ENCODE measurements at places on chromosomes 1 and 21.

- DNase-seq: no peak
These were observed 7.8 kb downstream of the SLC41A1 start for GRCh38 chr1:205805082-205805711.

DNA sequence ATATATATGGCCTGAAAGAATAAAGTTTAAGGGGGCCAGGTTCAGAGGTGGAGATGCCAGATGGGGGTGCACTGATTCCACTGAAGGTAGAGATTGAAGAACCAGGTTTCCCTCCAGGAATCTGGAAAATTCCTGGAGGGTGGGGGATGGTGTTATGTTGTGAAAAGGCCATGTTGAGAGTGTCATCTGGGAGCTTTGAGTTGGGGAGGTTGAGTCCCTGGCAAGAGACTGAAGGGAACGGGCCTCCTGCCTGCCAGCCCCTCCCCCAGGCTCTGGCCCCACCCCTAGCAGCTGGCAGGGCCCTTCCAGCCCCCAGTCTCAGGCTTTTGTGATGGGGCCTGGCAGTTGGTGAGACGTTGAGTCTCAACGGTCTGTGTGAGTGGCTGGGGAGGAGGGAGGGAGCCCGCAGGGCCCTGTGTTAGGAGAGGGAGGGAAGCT lies 4.1 kb downstream of the PTPRU start:
- DNase-seq: no peak

DNA sequence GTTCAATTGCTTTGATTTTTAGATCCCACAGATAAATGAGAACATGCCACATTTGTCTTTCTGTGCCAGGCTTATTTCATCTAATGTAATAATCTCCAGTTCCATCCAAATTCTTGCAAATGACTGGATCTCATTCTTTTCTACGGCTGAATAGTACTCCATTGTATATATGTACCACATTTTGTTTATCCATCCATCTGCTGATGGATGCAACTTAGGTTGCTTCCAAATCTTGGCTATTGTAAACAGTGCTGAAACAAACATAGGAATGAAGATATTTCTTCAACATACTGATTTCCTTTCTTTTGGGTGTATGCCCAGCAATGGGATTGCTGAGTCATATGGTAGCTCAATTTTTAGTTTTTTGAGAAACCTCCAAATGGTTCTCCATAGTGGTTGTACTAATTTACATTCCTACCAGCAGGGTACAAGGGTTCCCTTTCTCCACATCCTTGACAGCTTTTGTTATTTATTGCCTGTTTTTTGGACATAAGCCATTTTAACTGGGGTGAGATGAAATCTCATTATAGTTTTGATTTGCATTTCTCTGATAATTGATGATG lies 344.4 kb downstream of the KCTD3 start:
- no peak for DNase-seq

DNA sequence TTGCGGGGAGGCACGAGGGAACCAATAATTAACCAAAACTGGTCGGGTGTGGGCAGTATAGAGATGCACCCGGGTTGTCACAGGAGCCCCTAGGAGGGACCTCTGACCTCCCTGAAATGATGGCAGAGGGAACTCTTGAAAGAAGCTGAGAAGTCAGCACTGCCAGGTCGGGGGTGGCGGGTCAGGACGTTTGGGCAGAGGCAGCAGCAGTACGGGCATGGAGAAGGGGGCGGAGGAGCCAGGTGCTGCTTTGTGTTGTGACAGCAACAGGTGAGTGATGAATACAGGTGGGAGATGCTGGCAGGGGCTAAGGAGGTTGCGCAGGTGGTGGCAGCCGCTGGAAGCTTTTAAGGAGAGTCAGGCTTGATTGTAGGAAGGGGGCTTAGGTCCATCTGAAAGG lies 11.7 kb downstream of the TNFRSF1B start:
- DNase-seq: no peak

- no peak for DNase-seq
These were observed 27.7 kb downstream of the MX1 start for GRCh38 chr21:41453761-41454160.

DNA sequence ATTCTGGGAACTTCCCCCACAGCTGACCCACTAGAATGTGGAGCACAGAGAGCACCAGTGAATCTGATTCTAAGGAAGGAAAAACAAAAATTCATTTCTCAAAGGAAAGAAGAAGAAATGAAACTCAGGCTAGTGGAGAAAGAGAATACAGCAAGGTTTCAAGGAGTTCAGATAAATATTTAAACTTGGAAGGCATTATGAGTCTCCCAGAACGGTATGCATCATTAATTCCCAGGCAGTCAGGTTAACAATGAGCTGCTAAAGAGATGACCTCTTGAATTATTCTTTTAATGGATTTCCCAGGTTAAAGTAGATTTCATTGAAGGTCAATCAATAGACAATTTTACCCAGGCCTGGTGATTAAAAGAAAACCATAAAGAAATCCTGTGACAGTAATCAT lies 103.6 kb upstream of the KAZN start:
- no peak for DNase-seq

- DNase-seq: no peak
These were observed 15.3 kb downstream of the PABPC4 start for GRCh38 chr1:39561279-39561678.

DNA sequence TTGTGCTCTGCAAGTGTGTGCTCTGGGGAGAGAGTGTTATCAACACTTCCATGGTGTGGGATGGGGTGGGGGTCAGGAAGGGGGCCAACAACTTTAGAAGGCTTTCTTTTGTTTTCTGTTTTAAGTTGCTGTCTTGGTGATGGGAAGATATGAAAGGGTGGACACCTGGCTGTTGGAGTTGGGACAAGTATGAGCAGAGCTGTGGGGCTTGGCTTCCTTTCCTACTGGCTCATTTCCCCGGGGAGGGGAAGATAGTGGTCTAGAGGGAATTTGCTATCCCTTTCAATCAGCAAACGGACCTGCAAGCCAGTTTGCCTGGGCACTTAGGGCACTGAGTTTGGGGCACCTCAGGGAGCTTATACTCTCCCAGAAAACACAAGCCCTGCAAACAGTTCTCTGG lies 19.2 kb downstream of the IER5 start:
- DNase-seq: no peak

GRCh38 chr1:35717911-35718476 lies 690 bp downstream of the C1orf216 start:
- no peak for DNase-seq

- DNase-seq: no peak
These were observed 77.8 kb downstream of the HSF2BP start for GRCh38 chr21:43581453-43581852.

DNA sequence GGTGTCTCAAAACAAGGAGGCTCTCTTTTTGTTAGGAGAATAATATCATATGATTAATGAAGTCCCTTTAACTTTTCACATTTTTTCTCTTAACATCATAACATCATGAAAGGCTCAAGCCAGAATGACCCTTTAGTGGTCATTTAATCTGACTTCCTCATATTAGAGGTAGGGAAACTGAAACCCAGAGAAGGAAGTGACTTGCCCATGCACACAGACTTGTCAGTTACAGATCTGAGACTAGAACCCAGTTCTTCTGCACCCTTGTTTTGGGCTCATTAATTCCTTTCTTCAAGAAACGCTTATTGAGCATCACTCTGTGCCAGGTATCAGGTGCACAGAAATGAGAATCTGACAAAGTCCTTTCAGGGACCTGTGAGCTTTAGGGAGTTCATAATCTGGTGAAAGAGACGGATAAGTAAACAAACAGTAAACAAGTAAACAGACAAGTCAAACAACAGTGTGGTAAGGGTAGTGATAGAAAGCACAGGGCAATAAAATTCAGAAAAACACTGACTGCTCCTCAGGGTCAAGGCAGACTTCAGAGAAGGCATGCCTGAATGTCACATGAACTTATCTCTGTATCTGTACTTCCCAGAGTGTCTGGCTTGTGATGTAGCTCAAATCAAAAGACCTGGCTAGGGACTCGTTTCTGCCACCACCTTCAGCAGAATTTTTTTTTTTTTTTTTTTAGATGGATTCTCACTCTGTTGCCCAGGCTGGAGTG lies 38.3 kb upstream of the OSBPL9 start:
- no peak for DNase-seq

GRCh38 chr1:240343966-240344365 lies 252.3 kb downstream of the FMN2 start:
- no peak for DNase-seq

DNA sequence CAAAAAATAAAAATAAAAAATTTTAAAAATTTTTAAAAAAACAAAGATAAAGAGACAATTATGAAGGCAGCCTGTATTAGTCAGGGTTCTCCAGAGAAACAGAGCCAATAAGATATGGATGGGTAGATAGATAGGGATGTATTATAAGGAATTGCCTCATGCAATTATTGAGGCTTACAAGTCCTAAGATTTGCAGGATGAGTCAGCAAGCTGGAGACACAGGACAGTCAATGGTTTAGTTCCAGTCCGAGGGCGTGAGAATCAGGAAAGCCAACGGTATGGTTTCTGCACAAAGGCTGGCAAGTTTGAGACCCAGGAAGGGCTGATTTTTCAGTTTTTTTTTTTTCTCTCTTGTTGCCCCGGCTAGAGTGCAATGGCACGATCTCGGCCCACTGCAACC lies 24.1 kb upstream of the EIF4G3 start:
- DNase-seq: no peak

- DNase-seq: no peak
These were observed 152.7 kb downstream of the CASZ1 start for GRCh38 chr1:10643607-10644306.

DNA sequence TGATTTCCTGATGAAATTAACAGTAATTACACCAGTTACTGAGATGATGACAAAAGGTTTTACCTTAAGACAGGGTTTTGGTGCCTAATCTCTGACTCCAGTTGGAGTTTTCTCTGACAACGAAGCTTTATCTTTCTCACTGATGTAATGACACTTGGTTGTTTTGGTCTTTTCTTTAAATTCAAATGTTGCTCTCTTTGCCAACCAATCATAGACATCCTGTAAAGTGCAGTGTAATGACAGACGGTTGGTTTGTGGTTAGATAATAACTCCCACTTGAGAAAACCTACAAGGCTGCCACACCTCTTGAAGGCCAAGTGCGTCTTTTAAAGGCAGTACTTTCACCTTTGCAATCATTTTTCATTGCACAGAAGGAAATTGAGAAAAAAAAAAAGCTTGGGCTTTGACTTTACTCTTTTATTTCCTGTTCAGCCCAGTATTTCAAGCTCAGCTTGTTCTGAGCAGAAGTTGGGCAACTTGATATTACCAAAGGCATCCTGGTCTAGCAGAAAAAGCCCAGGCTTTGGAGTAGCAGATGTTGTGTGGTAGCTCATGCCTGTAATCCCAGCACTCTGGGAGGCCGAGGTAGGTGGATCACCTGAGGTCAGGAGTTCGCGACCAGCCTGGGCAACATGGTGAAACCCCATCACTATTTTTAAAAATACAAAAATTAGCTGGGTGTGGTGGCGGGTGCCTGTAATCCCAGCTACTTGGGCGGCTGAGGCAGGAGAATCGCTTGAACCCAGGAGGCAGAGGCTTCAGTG lies 14.9 kb downstream of the PDIK1L start:
- DNase-seq: peak; percentile 29

DNA sequence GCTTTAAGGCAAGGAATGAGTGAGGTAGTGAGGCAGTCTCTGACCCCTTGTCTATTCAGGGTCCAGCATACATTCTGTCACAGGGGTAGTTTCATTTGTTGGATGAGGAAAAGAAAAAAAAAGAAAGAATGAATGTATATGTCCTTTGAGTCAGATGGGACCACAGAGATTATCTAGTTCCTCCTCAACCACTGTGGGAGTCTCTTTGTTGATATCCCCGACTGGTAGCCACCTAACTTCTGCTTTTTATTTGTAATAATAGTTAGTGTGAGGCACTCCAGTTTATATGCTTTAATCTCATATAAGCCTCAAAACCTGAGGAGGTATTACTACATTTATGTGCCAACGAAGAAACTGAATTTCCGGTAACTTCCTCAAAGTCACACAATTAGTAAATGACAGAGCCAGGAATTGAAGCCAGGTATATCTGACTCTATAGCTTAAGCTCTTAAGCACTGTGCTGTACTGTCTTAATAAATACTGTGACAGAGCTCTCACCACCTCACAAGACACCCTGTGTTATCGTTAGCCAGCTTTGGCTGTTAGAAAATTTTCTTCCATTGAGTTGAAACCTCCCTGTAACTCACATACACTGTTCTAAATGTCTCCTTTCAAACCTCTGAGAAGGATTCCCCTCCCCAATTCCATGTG lies 82.2 kb downstream of the MDM4 start:
- no peak for DNase-seq

GRCh38 chr1:67735806-67736627 lies 51.0 kb downstream of the GADD45A start:
- peak; percentile 7 for DNase-seq

GRCh38 chr21:33010931-33011330 lies 14.8 kb upstream of the OLIG2 start:
- no peak for DNase-seq

GRCh38 chr1:98373056-98373455 lies 288.5 kb upstream of the SNX7 start:
- no peak for DNase-seq

- no peak for DNase-seq
These were observed 21.5 kb downstream of the RPL5 start for GRCh38 chr1:92853299-92853698.

DNA sequence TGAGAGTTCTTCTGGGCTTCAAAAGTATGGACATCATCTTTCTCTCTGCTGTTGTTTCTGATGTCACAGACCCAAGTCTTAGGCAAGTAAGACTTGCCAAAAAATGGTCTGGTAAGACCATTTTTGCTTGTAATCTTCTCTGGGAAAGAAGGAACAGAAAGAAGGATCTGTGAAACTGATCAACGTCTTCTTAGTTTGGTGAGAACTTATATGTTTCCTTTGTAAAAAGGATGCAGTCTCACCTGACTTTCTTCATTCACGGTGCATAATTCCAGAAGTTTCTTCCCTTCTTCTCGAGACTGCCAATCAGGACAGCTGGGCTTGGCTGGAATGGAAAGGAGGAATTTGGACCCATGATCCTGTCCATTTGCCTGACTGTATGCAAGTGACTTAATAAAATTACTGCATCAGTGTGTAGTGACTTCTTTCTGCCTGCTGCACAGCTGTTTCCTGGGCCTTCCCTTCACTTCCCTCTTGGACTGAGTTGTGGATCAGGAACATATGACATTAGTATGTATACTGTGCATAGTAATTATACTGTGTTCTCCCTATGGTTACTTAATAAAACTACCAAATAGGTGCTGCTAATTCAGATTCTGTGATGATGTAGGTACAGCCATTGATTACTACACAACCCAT lies 7.6 kb upstream of the DENND1B start:
- no peak for DNase-seq

DNA sequence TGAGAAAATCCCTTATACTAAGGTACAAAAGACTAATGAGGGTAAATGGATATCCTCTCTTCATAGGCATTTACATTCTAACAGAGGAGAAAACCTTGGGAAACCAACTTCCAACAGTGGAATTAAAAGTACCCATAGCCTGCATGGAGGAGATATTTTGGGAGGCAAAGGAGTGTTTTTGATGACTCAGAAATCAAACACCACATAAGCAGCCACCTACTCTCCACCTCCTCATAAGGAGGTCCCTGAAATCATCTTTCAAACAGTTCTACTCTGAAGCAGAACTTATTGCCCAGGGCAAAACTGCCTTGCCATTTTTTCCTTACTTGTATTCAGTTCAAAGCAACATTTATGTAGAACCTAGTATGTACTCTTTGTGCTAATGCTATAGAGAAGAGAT lies 211.3 kb downstream of the KCNH1 start:
- no peak for DNase-seq

GRCh38 chr21:34782506-34783360 lies 113.9 kb downstream of the CLIC6 start:
- no peak for DNase-seq

- DNase-seq: no peak
These were observed 150.1 kb upstream of the FGGY start for GRCh38 chr1:59146651-59147358.

- no peak for DNase-seq
These were observed 5.8 kb downstream of the PEX10 start for GRCh38 chr1:2406451-2407041.

All from stimulated activated CD4-positive, alpha-beta T cell treated with anti-CD3 and anti-CD28 coated beads, TNF-alpha, amount 100 ng/mL, for 1 hour (primary cell).